HEK293T (cell line): ENCODE measurements at places on chromosomes 2 and 18.
A peak's percentile ranks its signal among the peaks of the same experiment; 100 is the strongest.

DNA sequence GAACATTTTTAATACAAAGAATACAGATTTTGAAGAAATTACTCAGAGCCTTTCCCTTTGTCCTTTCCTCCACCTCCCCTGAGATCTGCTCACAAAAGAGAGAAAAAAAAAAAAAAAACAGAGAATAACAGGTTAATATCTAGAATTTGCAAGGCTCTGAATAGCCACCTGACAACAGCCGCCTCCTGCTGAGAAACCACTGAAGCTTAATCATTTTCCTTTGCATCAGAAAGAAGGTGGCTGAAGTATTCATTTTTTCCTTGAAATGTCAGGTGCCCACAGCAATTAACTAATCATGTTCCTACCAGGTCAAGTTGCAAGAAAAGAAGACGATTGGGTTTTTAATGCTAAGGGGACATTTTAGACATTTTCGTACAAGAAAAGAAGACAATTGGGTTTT, 21.2 kb downstream of the CNTNAP5 start:
- DNase-seq: no peak

- DNase-seq: no peak
Measured at GRCh38 chr2:16402891-16403290, 262.7 kb downstream of the CYRIA start.

GRCh38 chr2:60549238-60549927, 4.1 kb downstream of the BCL11A start:
- no peak for DNase-seq

DNA sequence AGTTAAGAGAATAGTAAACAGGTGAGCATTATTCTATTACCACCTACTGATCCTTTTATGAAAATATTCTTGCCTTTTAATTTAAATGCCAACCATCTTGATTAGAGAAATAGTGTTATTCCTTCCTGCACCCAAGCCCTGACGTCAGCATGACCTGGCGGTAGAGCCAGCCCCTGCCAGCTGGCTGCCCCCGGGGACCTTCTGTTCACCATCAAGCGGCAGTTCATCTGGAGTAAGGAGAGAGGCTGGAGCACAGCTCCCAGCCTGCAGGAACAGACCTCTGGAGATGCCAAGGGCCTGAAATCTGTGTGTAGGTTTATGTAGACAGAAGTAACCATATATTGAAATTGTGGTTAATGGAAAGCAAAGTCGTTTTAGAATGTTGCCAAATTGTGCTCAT, 171.8 kb downstream of the GBX2 start:
- DNase-seq: no peak

DNA sequence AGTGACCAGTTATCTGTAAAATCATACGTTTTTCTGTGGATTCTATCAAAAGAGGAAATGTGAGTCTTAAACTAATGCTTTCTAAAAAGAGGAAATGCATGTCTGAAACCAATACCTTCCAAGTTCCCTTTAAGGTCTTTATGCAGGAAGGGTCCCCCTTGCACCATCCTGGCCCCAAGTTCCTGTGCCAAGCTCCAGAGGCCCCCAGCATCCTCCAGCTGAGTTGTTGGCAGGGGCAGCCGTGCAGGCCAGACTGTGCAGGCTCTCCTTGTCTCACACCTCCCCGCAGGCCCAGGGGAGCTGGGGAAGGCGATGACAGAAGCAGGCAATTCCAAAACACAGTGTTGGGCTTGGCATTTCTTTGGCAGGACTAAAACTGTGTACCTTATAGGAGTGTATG, 39.2 kb downstream of the DPYSL5 start:
- no peak for DNase-seq

- DNase-seq: peak; percentile 98
Measured at GRCh38 chr2:73071360-73072128, at the start of gene SFXN5. Gene SFXN5 (minus strand): TSS chr2:73071712. CDS start chr2:73071705, 7 bp downstream.

- DNase-seq: no peak
Measured at GRCh38 chr2:202376460-202377206, 506 bp downstream of the BMPR2 start.

DNA sequence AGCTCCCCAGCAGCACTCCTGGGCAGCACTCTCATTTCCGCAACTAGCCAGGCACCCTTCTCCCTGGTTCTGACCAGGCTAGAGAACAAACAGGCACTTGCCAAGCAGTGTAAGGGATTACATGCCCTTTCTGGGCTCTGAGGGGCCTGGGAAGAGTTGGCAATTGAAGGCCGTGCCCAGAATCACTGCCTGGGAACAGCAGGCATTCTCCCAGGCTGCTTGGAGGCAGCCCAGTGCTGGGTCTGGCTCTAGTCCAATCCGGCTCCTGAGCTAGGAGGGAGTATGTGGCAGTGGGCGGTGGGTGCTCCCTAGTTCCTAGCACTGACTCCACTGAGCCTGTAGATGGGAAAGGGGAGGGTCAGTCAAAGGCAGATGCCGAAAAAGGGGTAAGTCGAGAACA, 34.1 kb upstream of the SP3 start:
- DNase-seq: no peak

- no peak for DNase-seq
Measured at GRCh38 chr2:219638217-219638947, 11.0 kb downstream of the SLC4A3 start.

DNA sequence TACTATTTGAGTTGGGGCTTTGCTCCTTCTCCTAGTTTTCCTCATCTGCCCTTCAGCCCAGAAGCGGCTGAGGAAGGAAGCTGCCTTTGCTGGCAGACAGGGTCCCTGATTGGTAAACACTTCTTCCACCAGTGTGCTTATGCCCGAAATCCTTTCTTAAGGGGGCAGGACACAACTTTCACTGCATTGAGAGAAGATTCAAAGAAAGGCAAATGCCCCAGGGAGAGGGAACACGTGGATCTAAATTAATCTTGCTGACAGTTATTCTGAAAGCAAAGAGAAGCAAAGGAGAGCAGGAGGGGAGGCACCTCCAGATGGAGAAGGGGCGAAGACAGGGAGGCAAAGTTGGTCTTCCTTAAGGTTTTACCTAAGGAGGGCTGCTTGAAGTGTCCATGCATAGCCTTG, 92.1 kb upstream of the EFEMP1 start:
- no peak for DNase-seq

GRCh38 chr2:10993001-10993481, 81.3 kb downstream of the KCNF1 start:
- DNase-seq: no peak

DNA sequence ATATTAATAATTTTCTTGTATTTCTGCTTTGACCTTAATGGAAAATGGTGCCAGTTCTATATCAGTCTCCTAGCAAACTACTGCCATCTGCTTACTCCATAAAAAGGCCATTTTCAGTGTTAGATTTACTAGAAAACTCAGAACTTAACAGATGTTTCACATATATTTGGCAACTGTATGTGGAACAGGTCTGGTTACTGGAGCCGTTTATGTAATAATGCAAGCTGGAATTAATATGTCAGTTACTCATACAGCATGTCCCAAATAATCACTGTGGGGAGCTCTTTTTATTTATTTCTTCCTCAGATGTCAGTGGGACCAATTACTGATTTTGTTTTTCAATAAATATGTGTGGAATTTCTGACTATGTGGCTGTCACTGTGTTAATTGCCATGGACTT, 1247.6 kb downstream of the CNTNAP5 start:
- DNase-seq: no peak

- DNase-seq: no peak
Measured at GRCh38 chr18:26262156-26262555, 35.9 kb downstream of the TAF4B start.

- DNase-seq: no peak
Measured at GRCh38 chr2:215388002-215388728, 47.7 kb downstream of the FN1 start.

DNA sequence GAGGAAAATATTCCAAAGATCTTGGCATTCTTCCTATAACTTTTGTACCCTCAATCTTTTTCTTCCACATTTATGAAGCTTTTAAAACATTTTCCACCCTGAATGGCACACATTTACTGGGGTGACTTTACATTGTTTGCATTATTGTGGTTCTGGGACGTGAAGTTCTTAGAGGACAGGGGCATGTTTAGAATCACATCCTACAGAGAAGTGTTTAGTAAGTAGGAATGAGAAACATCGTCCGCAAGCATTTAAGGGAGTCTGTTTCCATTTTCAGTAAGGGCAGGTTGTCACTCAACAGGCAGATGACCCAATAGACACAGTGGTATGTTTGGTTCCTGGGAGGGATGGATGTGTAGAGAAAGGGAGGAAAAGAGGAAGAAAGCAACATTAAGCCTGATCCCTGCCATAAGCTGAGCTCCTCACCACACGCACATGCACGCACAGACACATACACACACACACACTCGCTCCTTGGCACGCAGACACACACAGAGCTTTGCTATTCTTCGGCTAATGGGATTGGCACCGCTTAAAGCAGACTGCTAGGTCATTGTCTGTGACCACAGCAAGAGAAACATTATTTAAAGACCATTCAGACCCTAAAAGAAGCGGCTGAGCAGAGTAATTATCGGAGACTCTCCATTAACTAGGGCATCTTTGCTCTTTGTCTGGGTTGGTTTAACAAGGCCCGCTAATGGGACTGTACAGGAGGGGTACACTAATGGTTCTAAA, 14.2 kb upstream of the PLEKHM3 start:
- DNase-seq: no peak

DNA sequence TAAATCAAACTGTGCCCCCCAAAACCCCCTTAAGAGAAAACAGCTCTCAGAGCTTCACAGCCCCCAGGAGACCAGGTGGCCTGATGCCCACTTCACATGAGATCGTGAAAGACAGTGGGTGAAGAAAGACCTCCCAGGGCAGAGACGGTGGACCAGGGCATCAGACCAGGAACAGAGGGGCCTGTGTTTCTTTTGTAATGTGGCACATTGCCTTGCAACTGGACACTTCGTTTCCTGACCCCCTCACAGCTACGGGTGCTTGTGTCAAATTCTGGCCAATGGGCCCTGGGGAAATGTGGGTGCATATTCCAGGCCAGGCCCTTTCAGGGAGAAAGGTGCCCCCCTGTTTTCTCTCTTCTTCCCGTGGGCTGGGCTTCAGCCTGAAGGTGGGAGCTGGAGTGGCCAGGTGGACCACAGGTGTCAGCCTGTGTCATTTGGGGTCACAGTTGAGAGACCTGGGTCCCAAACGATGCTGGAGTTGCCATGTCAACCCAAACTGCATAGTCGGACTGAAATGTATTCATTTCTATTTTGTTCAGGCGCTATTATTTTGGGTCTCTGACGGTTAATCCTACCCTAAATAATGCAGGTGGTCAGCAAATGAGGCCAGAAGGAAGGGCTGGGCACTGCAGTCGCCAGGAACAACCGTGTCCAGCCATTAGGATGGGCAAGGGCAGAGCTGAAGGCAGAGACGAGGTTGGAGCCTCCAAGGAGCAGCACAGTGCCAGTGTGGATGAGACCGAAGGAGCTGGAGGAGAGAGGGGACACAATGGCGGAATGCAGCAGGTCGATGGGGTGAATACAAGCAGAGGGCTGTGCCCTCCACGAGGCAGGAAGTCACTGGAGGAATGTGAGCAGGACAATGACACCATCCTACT, 338.2 kb downstream of the EIPR1 start:
- DNase-seq: no peak

DNA sequence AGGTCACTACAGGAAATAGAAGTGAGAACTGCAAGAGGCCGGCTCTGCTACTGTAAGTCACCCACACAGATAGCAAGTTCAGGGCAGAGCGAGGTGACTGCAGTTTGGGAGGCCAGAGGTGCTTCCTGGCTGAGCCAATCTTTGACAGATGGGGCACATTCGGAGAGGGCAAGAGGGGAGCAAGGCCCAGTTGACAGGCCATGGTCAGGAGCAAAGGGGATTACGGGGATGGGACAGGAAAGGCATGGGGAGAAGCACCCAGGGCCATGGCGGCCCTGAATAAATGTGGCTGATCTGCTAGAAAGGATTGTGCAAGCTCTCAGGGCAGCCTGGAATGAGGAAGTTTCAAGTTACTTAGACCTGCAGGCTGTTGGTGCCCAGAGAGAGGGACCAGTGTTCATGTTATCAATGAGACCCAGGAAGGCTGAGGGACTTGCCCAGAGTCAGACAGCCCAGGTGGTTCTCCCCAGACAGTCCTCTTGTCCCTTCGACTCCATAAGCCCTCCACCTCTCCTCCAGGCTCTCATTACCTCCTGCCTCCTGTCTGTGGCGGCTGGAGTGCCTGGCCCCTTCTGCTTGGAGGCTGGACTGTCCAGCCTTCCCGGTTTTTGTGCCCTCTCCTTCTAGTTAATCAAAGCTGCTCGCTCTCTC, 123.3 kb downstream of the CTIF start:
- no peak for DNase-seq

DNA sequence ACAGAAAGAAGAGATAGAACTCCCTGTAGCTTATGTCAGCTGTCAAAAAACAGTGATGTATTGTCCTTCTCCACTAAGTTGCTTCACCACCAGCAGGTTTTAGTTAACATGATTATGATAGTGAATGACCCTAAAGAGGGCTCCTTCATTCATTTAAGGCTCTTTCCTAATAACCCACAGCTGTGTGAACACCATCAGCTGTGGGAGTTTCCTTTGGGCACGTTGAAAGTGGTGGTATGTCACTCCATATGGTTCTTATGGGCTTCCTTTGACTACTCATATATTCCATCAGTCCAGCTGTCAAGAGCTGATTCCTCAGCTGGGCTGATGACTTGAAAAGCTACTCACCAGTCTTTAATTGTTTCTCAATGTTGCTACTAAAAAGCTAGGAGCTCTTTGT, 210.3 kb downstream of the UBE2E3 start:
- no peak for DNase-seq

DNA sequence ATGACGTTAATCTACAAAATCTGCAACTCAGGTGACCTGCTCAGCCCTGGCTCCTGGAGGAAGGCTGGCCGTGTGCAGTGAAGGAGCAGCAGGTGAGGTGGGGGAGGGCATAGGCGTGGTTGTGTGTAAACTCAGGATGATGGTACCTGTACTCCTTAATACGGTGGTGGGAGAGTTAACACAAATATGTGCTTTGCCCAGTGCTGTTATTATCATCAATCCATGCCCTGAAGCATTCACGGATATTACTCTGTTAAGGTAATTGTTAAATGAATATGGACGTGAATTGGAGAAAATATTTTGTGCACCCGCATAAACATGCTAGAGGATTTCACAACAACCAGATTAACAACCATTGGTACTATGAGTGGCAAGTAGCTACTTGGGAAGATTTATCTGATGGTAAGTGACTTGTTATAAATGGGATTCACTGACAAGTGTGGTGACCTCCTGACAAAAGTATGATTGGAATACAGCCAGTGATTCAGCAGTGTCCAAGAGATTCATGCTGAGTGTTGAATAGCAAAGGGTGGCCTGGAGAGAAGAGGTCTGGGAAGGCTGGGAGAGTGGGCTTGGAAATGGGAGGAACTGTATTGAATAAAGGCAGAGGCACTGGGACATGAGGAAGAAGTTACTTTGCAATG, 194.1 kb downstream of the TPGS2 start:
- DNase-seq: no peak

- no peak for DNase-seq
Measured at GRCh38 chr18:69109686-69110085, 291.0 kb upstream of the DOK6 start.

DNA sequence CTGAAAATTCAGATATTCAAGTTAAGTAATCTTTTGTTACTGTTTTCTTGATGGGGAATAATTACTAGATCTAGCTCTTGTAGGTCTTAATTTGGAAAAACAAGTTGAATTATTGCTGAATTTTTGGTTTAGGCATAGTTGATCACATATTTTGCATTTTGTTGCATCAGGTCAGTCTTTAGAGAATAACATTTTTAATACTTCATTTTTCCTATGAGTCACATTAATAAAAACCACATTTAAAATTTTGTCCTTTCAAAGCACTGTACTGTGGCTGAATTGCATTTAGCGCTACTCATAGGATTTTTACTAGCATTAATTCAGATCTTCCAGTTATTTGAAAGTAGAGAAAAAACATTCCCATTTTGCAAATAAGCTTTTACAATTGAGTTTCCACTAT, 23.2 kb downstream of the MAP4K4 start:
- no peak for DNase-seq

- peak; percentile 58 for DNase-seq
Measured at GRCh38 chr2:103161456-103162289, 399.8 kb downstream of the TMEM182 start.
